ENCODE measurements at places on chromosomes 13 and 19. TPM values are rescaled to one million over a fixed set of nuclear protein-coding genes. Genes with fewer than 3 reads are reported as not detected.
A peak's percentile ranks its signal among the peaks of the same experiment; 100 is the strongest.

DNA sequence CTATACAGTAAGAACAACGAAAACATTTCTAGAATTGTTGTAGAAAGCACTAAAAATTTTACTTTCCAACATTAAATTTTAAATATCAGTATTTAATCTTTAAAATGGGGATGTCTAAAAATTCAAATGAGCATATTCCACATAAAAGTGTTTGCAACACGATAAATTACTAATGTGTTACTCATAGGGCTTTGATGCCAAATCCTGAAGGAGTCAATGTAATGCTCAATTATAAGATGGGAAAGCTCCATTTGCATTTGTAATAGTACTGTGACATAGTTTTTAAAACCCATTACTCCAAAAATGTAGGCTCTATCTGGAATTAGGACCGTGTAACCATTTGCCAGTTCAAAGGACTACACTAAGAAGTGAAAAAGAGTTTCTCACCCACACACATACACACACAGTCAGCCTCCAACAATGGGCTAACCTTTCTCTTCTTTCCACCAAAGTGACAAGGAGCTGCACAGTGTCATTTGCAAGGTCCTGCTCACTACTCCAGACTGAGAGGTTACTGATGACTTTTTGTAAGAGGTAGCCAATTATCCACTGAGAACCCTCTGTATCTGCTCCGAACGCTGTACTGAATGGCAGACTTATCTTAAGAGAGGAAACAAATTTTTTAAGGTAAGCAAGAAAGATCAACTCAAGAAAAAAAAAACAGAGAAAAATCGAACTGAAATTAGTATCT lies 26.1 kb upstream of the EEF1AKMT1 start:
- no peaks in the 10 kb centered on the region for H3K27me3 ChIP-seq
- peaks cover 10% of the 10 kb centered on the region for H3K36me3 ChIP-seq
- no peak overlapping the region for H3K27ac ChIP-seq
- H3K4me1 ChIP-seq: peaks cover 21% of the 10 kb centered on the region
- H3K4me3 ChIP-seq: no peak overlapping the region

- H3K36me3 ChIP-seq: no peaks in the 10 kb centered on the region
- DNase-seq: no peak
- H3K4me1 ChIP-seq: no peaks in the 10 kb centered on the region
- no peak overlapping the region for H3K27ac ChIP-seq
- H3K27me3 ChIP-seq: no peaks in the 10 kb centered on the region
Measured at GRCh38 chr13:22031702-22032286, 360.9 kb downstream of the FGF9 start.

DNA sequence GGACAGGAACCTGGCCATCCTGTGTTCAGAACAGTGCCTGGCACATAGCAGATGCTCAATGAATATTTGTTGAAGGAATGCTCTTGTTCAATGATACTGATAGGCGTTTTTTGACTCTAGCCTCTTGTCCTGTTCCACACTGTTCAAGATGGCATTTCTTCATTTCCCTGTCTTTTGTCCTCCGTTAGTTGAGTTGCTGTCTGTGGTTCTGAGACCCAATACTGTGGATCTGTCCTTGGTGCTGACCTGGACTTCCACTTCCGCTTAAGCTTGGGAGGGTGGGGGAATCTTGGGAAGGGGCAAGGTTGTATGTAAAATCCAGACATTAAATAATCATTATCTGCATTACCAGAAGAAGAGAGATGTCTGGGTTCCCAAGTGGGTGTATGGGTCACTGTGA lies 8.3 kb upstream of the KCNN4 start:
- DNase-seq: peak; percentile 70
- H3K27ac ChIP-seq: no peak overlapping the region
- H3K36me3 ChIP-seq: no peaks in the 10 kb centered on the region
- no peak overlapping the region for H3K4me3 ChIP-seq
- peaks cover 9% of the 10 kb centered on the region for H3K27me3 ChIP-seq
- peaks cover 12% of the 10 kb centered on the region for H3K4me1 ChIP-seq

- peaks cover 15% of the 10 kb centered on the region for H3K4me1 ChIP-seq
- H3K36me3 ChIP-seq: no peaks in the 10 kb centered on the region
- no peaks in the 10 kb centered on the region for H3K27me3 ChIP-seq
- peak; percentile 80 for DNase-seq
- no peak overlapping the region for H3K4me3 ChIP-seq
- no peak overlapping the region for H3K27ac ChIP-seq
Measured at GRCh38 chr19:582497-583197, 7.0 kb upstream of the HCN2 start.

- peaks cover 11% of the 10 kb centered on the region for H3K4me1 ChIP-seq
- no peaks in the 10 kb centered on the region for H3K27me3 ChIP-seq
- no peak overlapping the region for H3K4me3 ChIP-seq
- peak overlapping the region; percentile 43 for H3K27ac ChIP-seq
- no peaks in the 10 kb centered on the region for H3K36me3 ChIP-seq
Measured at GRCh38 chr13:28744091-28744536, 25.3 kb upstream of the SLC46A3 start.

DNA sequence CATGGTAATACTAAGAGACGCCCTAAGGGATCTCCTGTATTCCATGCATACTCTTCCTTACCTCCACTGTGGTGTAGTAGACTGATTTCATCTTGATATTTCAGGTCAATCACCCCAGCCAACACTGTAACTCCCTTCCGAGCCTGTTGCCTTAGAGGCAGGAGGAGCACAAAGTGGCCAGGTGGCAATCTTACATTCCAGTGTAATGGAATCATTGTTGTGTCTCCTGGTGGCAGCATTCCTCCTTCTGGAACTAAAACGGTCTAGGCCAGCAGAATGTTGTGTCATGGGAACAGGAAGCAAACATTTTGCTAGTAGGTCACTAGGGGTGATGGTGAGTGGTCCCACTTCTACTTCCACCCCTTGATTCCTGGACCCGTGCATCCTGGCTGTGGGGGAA lies 405.7 kb upstream of the SLC10A2 start:
- no peaks in the 10 kb centered on the region for H3K27me3 ChIP-seq
- H3K4me1 ChIP-seq: no peaks in the 10 kb centered on the region
- no peak overlapping the region for H3K4me3 ChIP-seq
- H3K27ac ChIP-seq: no peak overlapping the region
- no peak for DNase-seq

DNA sequence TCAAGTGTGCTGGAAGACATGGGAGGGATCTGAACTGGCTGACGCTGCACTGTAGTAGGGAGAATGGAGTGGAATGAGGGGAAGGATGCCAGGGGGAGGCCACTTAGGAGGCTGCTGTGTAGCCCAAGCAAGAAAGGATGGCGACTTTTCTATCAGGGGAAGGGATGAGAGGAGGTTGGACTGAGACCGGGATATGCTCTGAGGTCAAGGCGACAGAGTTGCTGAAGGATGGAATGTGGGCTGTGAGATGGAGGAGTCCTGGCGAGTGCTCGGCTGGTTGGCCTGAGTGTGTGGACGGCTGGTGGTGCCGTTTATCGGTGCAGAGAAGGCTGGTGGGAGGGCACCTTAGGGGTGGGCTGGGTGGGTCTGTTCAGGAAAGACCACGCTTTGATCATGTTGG lies 45.7 kb downstream of the IRS2 start:
- peaks cover 6% of the 10 kb centered on the region for H3K4me1 ChIP-seq
- DNase-seq: no peak
- H3K36me3 ChIP-seq: no peaks in the 10 kb centered on the region

- no peaks in the 10 kb centered on the region for H3K27me3 ChIP-seq
- H3K27ac ChIP-seq: no peak overlapping the region
- H3K36me3 ChIP-seq: no peaks in the 10 kb centered on the region
Measured at GRCh38 chr13:101892296-101892695, 439.8 kb downstream of the ITGBL1 start.

DNA sequence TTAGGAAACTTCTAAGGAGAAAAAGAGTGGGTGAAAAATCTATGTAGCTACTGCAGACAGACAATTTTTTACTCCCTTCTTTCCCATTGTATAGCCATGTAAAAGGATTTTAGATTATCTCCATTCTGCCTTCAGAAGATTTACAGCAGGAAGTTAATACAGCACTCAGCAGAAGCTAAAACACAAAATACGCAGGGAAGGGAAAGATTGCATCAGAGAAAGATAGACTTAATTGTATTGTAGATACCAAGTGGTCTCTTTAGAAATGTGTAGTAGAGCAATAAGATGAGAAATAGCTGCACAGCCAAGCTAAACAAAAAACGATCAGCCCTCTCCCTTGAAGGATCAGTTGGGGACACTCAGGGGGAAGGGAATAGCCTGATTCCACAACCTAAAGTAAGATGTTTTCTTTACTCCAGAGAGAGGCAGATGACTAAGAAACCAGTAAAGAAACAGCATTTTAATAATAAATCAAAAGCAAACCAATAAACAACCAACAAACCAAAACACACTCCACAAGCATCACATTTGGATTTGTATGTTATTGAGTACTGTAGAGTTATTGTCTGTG lies 236.7 kb upstream of the SLITRK1 start:
- no peaks in the 10 kb centered on the region for H3K4me1 ChIP-seq
- no peak overlapping the region for H3K27ac ChIP-seq

GRCh38 chr13:110872034-110872767 lies 42.7 kb downstream of the ANKRD10 start:
- DNase-seq: no peak
- no peak overlapping the region for H3K4me3 ChIP-seq
- H3K27ac ChIP-seq: no peak overlapping the region
- H3K27me3 ChIP-seq: no peaks in the 10 kb centered on the region
- peaks cover 23% of the 10 kb centered on the region for H3K4me1 ChIP-seq
- no peaks in the 10 kb centered on the region for H3K36me3 ChIP-seq

- no peaks in the 10 kb centered on the region for H3K36me3 ChIP-seq
- H3K27me3 ChIP-seq: no peaks in the 10 kb centered on the region
- no peak overlapping the region for H3K4me3 ChIP-seq
- no peak overlapping the region for H3K27ac ChIP-seq
Measured at GRCh38 chr19:33156334-33156733, 24.4 kb downstream of the WDR88 start.

The DLEU7 gene
- total RNA-seq: not detected

The CEACAM5 gene
- total RNA-seq: not detected

The CD37 gene
- not detected for total RNA-seq
